Ovary (tissue), 10 donors: ENCODE measurements at places on chromosomes 7 and 10. TPM values are rescaled to one million over a fixed set of nuclear protein-coding genes. Genes with fewer than 3 reads are reported as not detected.

The NXPH1 gene
- 0.12 TPM for polyA plus RNA-seq

The GIMAP1 gene
- 6.2 TPM for polyA plus RNA-seq

The SPDYE5 gene
- 0.07 TPM for polyA plus RNA-seq

The GLI3 gene
- polyA plus RNA-seq: 18.0 TPM

The MLXIPL gene
- polyA plus RNA-seq: 0.27 TPM

GRCh38 chr10:60139290-60139689 is 232.9 kb upstream of the CCDC6 start:
- no peaks in the 10 kb centered on the region for H3K27me3 ChIP-seq
- no peak for DNase-seq
- no peaks in the 10 kb centered on the region for H3K36me3 ChIP-seq
- peak overlapping the region; percentile 35 for H3K4me3 ChIP-seq
- H3K27ac ChIP-seq: no peak overlapping the region
- H3K4me1 ChIP-seq: no peaks in the 10 kb centered on the region

GRCh38 chr10:121816197-121816596 is 111.6 kb downstream of the ATE1 start:
- no peaks in the 10 kb centered on the region for H3K27me3 ChIP-seq
- H3K4me3 ChIP-seq: no peak overlapping the region
- no peak for DNase-seq
- no peak overlapping the region for H3K27ac ChIP-seq
- no peaks in the 10 kb centered on the region for H3K4me1 ChIP-seq
